ENCODE measurements at places on chromosomes 5 and 9.
A peak's percentile ranks its signal among the peaks of the same experiment; 100 is the strongest.

DNA sequence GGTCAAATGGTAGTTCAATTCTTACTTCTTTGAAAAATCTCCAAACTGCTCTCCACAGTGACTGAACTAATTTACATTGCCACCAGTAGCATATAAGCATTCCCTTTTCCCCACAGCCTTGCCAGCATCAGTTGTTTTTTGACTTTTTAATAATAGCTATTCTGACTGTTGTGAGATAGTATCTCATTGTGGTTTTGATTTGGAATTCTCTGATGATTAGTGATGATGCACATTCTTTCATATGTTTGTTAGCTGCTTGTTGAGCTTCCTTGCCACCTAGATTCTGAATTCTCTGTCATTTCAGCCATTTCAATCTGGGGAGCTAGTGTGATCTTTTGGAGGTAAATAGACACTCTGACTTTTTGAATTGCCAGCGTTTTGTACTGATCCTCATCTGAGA lies 24.0 kb downstream of the CDK20 start:
- DNase-seq: no peak

GRCh38 chr9:86655147-86655546 lies 292.2 kb downstream of the GAS1 start:
- DNase-seq: no peak

- no peak for DNase-seq
Measured at GRCh38 chr9:9557804-9558334, 1054.9 kb downstream of the PTPRD start.

GRCh38 chr5:33148076-33148513 lies 292.7 kb upstream of the TARS1 start:
- DNase-seq: no peak

GRCh38 chr5:65144136-65144871 lies 337.4 kb downstream of the ADAMTS6 start:
- no peak for DNase-seq

- no peak for DNase-seq
Measured at GRCh38 chr5:35678661-35679060, 61.0 kb downstream of the SPEF2 start.

DNA sequence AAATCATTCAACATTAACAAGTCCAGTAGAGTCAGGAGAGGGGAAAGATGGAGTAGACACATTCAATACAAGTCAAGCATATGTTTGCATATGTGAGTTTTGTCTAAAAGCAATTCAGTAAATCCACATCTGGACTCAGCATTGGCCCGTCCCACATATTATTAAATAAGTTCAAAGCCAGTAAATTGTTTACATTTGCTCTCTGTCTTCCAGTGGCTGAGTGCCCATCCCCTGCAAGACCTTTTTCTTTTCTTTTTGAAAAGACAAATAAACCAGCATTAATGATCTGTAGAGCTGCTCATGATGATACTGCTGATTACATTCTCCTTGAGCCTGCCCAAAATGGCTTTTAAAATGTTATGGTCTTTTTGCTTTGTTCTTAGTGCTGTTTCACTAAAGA lies 71.1 kb downstream of the TNC start:
- DNase-seq: no peak

- no peak for DNase-seq
Measured at GRCh38 chr5:96657068-96657467, 5.1 kb upstream of the CAST start.

DNA sequence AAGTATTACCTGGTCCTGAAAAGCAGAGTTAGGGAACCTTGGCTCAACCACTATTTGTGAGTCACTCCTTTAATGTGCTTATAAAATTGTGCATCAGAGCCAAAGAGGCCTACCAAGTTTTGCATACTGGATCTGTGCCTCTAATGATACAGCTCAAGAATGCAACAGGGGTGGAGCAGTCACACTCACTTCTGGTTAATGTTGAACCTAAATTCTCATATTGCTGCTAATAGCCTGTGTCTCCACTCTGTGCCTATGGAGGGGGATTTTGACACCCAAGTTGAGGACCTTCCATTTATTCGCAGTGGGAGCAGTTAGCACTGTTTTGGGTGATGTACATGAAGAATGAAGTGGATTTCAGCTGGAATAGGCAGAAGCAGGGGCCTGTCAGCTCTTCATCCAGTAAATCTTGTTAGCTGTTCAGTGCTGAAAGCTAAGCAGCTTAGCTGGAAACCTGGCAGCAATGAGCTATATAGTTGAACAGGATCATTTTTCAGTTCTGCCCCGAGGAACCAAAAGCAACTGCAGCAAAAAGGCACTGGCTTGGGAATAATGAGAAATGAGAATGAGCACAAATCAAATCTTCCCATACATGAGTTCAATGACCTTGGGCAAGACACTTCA lies 9.7 kb downstream of the SH3TC2 start:
- no peak for DNase-seq

- no peak for DNase-seq
Measured at GRCh38 chr5:134833340-134834032, 12.3 kb upstream of the C5orf24 start.

DNA sequence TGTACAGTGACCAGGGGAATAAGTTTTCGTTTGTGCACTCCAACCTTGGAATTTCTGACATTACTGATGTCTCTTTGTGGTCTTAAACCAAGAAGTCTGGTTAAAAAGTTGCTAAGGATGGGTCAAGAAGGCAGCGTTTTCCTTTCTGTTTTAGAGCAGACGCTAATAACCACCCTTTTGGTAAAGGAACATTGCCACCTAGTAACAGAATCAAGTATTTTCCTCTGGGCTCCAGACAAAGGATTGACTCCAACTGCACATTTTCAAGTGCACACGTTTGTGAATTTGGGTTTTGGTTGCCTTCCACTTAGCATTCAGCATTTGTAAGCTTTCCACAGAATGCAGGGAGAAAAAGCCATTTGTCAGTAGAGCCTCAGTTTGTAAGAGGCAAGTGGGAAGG lies 22.2 kb upstream of the CEP78 start:
- DNase-seq: no peak

DNA sequence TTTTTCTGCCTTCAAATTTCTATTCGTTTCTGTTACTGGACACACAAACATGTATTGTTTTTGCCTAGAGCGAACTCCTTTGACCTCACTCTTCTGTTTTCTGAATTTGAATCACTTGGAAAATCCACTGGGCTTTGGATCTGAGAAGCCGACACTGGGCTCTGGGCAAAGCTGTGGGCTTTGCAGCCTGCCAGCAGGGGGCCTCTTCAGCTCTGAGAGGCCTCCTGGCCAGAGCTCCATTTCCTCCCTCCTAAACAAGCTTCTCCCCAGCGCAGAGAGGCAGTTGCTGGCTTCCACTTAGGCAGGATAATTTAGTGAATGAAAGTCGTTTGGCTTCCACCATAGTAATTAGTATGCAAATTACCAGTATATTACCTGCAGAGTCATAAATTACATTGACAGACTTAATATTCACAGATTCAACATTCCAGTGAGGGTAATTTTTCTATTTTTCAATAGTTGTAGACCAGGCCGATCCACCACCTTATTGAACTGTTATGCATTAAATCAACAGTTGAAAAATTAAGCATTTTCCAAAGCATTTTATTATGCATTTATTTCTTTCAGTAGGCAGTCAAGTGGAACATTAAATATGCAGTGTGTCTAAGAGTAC lies 104.0 kb upstream of the ZNF366 start:
- DNase-seq: peak; percentile 75

GRCh38 chr5:131671409-131671808 lies 36.4 kb upstream of the RAPGEF6 start:
- no peak for DNase-seq

DNA sequence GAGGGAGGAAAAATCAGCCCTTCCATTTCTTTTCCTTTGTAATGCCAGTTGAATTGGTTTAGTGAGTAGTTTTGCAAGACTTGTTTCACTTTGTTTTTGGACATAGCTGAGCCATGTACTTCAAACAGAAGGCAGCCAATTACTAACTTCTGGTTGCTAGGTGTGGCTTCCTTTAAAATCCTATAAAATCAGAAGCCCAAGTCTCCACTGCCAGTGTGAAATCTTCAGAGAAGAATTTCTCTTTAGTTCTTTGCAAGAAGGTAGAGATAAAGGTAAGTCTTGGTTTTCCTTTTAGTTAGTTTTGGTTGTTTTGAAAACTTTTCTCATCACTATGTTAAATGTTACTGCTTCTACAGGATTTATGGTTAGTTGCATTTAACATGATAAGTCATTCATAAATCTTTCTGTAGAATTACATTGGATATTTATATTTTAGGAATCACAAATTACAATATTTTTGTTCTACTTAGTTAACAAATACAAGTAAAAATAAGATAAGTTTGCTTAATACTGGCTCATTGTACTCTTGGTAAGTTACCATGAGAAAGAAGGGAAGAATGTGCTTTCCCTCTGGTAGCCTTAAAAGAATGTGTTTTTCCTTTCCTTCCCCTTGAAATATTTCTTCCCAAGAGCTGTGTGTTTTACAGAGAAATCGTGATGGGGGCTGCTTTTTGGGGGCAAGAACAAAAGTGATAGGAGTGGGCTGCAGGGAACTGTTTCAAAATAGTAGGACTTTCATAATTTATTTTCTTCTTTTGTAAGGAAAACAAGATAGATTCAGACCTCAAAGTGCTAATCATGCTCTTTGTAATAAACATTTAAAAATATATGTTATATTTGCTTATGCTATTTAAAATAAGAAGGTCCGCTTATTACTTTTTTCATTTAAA lies at the start of gene ANXA1:
Gene ANXA1, plus strand, starts transcription at position 213 of the 890 bp plus-strand sequence. CDS start 6,671 bp downstream, outside the sequence.
- no peak for DNase-seq

DNA sequence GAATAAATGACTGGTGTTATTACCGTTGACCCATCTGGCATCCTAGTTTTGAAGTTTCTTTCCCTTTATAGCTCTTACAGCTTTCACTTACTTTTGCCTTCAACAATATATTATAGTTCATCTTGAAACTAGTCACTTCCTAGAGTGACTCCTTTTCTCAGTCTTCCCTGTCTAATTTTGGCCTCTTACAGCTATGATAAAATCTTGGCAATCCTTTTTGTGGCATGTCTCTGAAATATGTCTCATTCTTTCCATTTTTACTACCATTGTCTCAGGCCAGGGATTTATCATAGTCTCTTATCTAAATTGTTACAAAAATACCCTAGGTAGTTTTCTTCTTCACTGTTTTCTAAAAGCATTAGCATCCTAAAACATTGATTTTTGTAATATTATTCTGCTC lies 621.3 kb upstream of the ZNF608 start:
- no peak for DNase-seq

- no peak for DNase-seq
Measured at GRCh38 chr9:92163276-92163675, 48.1 kb upstream of the SPTLC1 start.

DNA sequence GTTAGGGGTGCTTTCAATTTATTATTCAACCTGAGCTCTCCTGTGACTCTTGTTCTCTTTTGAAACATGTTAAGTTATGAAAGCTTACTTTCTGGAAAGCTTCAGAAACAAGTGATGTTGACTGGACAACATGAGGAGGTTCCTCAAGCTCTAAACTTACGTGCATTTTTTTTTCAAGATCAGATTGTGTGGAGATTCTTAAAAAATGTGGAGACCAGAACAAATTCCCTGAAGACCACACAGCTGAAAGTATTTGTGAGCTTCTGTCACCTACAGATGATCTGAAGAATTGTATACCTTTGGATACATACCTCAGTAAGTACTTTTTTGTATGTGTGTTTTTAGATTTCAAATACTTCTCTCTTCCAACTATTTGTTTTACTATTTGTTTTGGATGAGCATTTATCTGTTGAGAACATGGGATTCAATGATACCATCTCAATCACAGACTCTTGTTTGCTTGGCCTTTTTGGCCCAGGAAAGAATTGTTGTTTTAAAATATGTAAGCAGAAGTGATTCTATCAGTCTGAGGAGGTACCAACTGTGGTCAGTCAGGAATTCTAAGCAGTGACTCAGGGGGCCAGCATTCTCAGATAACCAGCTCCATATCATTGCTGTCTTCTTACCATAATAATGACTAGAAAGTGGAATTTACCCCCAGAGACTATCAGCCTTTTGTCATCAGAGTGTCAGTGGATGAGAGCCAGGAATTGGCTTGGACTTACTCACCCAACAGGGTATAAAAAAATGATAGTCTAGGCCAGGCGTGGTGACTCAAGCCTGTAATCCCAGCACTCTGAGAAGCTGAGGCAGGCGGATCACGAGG lies 34.4 kb upstream of the GLIPR2 start:
- DNase-seq: no peak

GRCh38 chr5:18975624-18976023 lies 1012.4 kb downstream of the CDH18 start:
- DNase-seq: no peak

DNA sequence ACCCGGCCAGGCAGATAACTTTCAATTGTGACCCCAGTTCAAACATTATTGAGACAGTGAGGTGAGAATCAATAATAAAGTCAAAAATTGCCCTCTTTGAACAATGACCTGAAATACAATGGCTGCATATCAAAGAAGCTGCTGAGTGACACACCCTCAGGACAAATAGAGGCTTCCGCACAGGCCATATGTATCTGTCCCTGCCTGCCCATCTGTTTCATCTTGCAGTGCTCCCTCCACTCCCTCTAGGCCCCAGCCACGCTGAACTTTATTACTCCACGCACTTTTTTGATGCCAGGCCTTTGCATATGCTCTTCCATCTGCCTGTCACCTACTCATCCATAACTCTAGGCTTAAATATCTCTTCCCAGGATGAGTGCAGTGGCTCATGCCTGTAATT lies 15.9 kb upstream of the PFDN1 start:
- DNase-seq: no peak

GRCh38 chr9:14958989-14959388 lies 48.8 kb upstream of the FREM1 start:
- DNase-seq: no peak

DNA sequence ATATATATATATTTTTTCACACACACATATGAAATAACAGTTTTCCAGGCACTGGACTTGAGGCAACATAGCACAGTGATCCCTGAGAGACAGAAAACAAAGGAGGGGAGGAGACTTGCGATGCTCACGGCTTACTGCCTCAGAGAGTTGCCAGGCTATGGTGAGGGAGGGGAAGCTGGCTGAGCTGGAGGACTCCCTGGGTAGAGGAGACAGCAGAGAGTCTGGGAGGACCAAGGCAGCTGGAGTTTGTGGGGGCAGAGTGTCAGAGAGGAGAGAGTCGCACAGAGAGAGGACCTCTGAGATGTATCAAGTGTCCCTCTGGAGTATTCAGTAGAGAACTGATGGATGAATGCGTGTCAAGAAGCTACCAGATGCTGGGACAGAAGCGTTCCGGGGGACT lies 23.1 kb upstream of the QSOX2 start:
- DNase-seq: no peak

GRCh38 chr5:77987331-77987730 lies 211.2 kb upstream of the TBCA start:
- no peak for DNase-seq

GRCh38 chr5:177366528-177367322 lies 9.0 kb downstream of the RGS14 start:
- DNase-seq: peak; percentile 42

All from NCI-H345 (cell line).